ENCODE measurements at places on chromosomes 1 and 21. TPM values are rescaled to one million over a fixed set of nuclear protein-coding genes. Genes with fewer than 3 reads are reported as not detected.

The TEDDM1 gene
- not detected for total RNA-seq

The PDZK1IP1 gene
- not detected for total RNA-seq

The FAM78B gene
- total RNA-seq: 0.32 TPM

The KRTAP19-6 gene
- not detected for total RNA-seq

The BMP8B gene
- 0.89 TPM for total RNA-seq

The SPATA1 gene
- total RNA-seq: 3.4 TPM

The RABGGTB gene
- 94.4 TPM for total RNA-seq

The TTLL7 gene
- total RNA-seq: 0.06 TPM

The RSPO1 gene
- total RNA-seq: not detected

GRCh38 chr1:26067432-26067911 lies at the start of gene TRIM63:
TSS of gene TRIM63 (minus strand) at chr1:26067630. CDS start at chr1:26067494, 136 bp downstream.
- DNase-seq: no peak

DNA sequence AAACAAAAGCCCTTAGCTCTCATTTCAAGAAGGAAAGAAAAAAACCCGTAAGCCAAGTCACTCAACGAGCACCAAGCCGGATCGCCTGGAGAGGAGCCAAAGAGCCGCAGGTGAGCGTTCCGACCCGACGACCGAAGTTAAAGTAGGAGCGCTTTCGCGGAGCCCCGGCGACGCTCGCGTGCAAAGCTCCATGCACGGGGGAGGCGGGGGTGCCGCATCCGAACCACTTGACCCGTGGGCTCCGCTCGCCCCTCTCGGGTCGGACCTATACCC lies 382 bp downstream of the GPBP1L1 start:
- peak; percentile 66 for DNase-seq

DNA sequence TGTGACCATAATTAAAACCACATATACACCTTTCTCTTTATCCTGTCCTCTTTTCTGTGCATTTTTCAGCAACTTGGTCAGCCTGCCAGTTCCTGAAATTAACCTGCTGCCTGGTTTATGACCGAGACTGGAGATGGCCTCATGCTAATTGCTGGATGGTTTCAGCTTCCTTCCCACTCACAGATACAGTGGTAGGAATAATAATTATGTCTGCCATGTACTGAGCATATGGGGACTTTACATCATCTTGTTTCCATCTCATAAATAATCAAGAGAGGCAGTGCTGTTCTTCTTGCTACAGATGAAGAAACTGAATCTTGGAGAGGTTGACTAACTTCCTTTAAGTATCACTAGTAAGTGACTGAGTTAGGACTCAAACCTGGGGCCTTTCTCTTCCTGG lies 148.2 kb downstream of the NOS1AP start:
- DNase-seq: no peak

GRCh38 chr1:21669258-21670058 lies at the start of gene RAP1GAP:
TSS of gene RAP1GAP (minus strand) at chr1:21669357. CDS start at chr1:21620032, 49,325 bp downstream.
- no peak for DNase-seq

- DNase-seq: no peak
Measured at GRCh38 chr1:118210051-118210722, 25.2 kb upstream of the SPAG17 start.

DNA sequence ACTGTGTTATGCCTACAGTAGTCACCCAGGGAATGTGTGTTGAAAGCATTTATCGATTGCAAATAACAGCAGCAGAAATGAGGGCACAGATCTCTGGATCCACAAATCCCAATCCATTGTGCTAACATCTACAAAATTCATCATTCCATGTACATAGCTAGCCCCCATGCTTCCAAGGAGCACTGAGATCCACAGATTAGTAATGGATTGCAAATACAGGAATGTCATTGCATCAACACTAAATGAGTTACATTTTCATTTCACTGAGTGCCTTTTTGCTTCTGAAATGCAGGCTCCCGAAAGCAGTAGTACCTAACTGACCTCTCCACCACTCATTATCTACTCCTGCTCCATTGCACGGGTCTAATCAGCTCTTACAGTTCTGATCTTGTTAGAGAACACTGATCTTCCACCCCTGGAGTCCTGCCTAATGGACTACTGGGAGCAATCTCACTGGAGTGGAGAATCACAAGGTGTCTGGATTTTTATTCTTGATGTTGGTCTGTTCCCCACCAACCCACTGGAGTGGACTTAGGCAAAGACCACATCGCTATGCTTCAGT lies 30.5 kb downstream of the ASTN1 start:
- DNase-seq: no peak

DNA sequence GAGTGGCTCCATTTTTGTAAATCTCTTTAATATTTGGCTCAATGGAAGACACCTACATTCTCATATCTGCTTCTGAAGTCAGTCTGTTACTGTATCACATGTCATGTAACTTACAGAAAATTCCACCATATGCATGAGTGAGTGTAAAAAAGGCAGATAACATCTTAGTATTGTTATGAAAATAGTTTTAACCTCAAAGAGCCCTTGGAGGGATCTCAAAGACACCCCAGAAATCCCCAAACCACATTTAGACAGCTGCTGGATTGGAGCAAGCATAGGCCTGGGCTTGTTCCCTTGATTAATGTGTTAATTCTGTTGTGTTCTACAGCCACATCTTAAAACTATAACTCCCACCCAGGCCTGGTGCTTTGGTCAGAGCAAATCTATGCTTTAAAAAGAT lies 16.9 kb downstream of the MACO1 start:
- no peak for DNase-seq

DNA sequence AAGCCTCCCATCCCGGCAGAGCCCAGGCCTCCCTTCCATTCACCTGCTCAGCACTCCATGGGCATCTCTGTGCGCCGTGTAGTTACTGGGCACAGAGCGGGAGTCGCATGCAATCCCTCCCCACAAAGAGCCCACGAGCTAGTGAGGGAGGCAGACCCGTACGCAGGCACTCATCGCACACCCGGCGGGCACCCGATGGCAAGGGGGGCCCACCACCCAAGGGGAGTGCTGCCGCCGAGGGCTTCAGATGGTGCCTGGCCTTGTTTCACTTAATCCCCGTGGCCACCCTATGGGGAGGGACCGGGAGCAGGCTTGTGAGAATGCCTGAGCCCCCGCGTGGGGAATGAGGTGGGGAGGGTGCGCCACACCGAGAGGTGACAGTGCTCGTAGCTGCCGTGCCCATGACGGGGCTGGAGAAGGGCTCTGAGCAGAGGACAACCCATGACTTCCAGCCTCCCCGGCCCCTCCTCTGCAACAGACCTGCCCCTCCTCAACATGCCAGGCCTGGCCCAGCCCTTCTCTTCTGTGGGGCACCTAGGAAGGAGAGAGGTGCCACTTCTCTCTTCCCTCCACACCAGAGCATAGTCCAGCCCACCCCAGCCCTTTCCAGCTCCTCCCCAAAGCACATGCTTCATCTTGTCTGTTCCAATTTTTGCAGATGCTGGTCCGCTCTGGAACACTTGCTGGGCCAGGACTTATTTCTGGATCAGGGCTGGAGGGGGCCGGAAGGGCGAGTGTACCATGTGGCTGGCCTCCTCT lies 30.2 kb upstream of the SELENON start:
- DNase-seq: no peak

GRCh38 chr1:110112656-110113055 lies 413 bp downstream of the UBL4B start:
- no peak for DNase-seq

- no peak for DNase-seq
Measured at GRCh38 chr1:221694109-221694508, 47.8 kb downstream of the DUSP10 start.

GRCh38 chr1:194194724-194195123 lies 1008.3 kb upstream of the B3GALT2 start:
- DNase-seq: no peak

- no peak for DNase-seq
Measured at GRCh38 chr1:168792142-168792541, 63.1 kb upstream of the DPT start.

- no peak for DNase-seq
Measured at GRCh38 chr1:106969731-106970130, 86.7 kb upstream of the PRMT6 start.

DNA sequence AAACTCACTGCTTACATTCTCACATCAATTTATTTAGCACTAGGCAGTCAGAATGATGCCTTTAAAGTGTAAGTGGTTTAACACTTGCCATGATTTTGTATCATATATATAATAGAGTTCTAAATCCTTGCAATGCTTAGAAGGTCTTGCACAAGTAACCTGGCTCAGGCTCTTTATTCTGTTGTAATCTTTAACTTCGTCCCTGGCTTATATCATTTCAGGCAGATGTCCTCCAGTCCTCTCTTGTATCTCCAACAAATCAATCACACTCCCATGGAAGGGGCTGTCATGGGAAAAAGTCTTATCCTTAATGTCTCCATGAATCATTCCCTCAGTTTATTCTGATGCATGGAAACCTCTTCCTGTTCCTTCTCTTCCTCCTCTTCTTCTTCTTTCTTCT lies 841.6 kb upstream of the B3GALT2 start:
- no peak for DNase-seq

DNA sequence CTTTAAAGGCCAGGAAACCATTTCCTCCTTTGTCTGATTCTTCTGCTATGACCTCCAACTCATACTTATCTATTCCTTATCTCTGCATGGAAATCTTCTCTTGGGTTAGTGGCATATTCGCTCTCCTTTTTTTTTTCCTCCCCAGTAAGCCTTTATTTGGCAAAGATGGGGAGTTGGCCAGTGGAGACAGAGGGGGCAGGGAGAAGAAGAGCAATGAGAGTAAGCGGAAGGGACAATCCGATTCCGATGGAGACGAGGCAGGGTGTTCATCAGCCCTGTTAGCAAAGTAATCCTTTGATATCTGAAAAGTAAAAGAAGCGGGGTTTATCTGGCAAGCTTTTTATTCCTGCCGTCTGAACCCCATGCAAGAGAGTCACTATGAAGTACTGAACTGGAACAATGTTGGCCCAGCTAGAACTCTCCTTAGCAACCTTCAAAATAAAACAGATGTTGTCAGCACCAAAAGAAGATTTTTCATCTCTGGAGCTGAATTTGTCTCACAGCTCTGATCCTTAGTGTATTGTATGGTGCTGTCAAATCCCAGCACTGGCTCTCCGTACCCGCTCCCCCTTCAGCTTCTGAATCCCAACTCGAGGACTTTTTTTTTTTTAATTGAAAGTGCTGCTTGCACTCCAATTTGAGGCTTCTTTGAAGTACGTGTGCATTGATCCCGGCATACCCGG lies 40.9 kb downstream of the PTGFRN start:
- DNase-seq: no peak
